ENCODE measurements at places on chromosomes 16 and 17.

DNA sequence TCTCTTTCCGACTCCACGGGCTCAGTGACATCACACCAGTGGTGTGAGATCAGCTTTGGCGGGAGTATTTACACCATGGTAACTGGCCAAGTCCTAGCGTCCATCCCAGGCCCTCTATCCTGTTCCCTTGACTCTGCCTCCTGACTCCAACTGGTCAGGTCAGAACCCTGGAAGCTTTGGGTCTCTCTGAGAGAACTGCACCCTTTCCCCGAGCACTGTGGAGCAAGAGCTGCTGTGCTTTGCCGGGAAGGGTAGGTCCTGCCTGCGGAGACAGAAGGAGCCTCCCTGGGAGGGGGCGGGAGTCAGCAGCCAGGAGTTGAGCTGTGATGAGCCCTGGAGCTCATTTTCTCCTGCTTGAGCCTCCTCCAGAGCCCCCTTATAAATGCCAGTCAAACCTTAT is 212.1 kb upstream of the TNRC6C start:
- DNase-seq, result no peak

- no peak for DNase-seq
Observed at GRCh38 chr17:77566151-77566550, 392.4 kb upstream of the TNRC6C start.

DNA sequence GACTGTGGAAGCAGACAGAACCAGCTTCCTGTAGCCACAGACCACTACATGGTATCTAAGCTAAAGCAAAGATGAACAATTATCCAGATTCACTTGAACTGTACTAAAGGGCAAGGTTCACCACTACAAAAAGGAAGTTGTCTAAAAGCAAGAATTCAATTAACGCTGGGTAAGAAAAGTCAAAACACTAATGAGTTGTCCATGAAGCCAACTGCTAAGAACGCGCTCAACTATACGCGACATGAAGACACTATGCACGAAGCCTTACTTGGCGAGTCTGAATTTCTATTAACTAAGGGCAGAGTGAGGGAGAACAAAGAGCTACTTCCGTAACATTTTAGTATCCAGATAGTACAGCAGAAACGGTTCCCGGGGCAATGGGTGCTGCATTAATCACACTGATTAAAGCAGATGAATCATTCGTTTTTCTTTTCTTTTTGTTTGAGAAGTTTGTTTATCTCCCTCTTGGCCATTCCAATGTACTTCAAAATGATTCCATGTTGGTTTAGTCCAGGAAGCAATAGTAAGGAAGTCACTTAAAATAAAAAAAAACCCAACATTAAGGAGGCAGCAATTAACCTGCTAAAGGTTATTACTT is 2.8 kb upstream of the RPS15A start:
- no peak for DNase-seq

- DNase-seq, result no peak
Observed at GRCh38 chr16:47519996-47520679, 59.0 kb downstream of the PHKB start.

GRCh38 chr16:15933781-15934180 is 15.6 kb upstream of the ABCC1 start:
- no peak for DNase-seq

GRCh38 chr16:9703731-9704130 is 478.5 kb downstream of the GRIN2A start:
- DNase-seq, result no peak

DNA sequence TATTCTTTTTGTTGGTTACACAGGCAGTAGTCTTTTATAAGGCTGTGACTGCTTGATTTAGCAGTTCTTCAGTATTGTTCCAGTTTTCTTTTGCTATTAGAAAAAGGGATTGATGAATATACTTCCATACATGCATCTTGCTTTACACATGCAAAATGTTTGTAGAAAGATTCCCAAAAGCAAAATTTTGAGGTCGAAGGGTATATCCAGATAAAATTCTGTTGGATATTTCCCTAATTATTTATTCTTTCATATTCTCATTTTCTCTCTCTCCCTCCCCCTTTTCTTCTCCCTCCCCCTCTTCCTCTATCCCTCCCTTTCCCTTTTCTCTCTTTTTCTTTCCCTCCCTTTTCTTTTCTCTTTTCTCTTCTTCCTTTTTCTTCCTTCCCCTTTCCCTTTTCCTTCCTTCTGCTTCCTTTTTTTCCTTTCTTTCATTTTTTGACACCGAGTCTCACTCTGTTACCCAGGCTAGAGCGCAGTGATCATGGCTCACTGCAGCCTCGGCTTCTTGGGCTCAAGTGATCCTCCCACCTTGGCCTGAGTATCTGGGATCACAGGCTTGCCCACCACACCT is 46.9 kb upstream of the ADCY7 start:
- no peak for DNase-seq

DNA sequence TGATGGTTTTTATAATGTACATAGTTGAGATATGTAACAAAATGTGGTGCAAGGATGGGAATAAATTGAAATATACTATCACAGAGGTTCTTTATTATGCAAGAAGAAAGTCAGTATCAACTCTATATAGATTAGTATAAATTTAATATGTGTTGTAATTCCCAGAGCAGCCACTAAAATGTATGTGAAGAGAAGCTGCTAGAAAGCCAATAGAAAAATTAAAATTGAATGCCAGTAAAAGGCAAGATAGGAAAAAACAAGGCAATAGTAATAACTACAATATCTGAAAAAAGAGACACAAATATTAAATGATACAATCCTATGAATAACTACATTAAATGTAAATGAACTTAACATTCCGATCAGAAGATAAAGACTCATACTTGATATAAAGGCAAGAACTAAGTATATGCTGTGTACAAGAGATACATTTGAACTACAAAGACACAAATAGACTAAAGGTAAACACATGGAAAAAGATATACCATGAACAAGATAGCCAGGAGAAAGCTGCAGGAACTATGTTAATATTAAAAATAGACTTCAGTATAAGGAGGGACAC is 92.0 kb downstream of the ABCA8 start:
- no peak for DNase-seq

DNA sequence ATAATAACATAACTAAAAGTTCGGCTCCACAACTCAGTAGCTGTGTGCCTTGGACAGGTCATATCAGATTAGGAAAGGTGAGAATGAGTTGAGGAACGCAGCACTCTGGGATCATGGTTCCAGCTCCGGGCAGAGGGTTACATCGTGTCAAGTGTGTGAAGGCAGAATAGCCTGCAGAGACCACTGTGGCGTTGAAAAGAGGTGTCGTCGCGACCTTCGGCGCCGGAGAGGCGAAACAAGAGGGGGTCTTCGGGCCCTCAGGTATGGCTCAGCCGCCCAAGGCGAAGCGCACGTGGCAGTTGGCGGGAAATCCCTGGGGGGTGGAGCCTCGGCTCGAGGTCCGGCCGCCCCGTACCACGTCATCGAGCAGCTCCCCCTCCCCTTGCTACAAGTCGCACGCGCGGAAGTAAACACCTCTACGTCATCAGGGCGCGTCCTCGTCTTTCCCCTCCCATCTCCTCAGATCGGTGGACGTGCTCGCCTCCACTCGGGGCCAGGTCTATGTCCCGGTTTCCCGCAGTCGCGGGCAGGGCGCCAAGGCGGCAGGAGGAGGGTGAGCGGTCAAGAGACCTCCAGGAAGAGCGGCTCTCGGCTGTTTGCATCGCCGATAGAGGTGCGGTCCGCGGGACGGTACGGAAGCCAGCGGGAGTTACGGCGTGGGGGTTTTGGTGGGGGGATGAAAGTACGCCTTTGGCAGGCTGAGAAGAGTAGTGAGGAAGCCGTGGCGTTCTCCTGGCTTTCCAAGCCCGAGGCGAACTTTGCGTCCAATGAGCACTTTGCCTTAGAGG is at the start of gene DHX40:
Gene DHX40 (plus strand): TSS at position 440 of the 788 bp plus-strand sequence. CDS start 62 bp downstream, at position 502.
- peak; percentile 94 for DNase-seq

GRCh38 chr17:55210292-55210691 is 54.5 kb upstream of the HLF start:
- no peak for DNase-seq

GRCh38 chr17:76266244-76266938 is 1.2 kb downstream of the UBALD2 start:
- DNase-seq, result no peak
